ENCODE measurements at places on chromosomes 2 and 18. TPM values are rescaled to one million over a fixed set of nuclear protein-coding genes. Genes with fewer than 3 reads are reported as not detected.

DNA sequence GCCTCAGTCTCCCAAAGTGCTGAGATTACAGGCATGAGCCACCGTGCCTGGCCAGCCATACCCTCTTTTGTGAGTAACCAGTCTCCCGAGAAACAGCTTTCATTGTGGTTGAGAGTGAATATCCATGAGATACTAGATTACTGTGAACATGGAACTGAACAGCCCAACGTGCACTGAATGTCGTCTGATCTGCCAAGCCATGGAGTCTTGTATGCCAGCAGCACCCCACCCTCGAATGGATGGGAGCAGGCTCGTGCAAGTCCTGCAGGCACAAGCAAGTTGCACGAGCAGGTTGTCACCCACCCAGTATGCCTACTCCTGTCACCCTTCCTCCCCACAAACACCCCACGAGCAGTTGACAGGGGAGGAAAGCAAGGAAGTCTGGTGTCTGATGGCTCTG is 36.5 kb upstream of the TFCP2L1 start:
- no peak for DNase-seq

GRCh38 chr2:189134485-189134884 is 45.1 kb downstream of the COL5A2 start:
- no peak for DNase-seq

The EPG5 gene
- total RNA-seq, result 28.9 TPM

The FAM110C gene
- 3.8 TPM for total RNA-seq

DNA sequence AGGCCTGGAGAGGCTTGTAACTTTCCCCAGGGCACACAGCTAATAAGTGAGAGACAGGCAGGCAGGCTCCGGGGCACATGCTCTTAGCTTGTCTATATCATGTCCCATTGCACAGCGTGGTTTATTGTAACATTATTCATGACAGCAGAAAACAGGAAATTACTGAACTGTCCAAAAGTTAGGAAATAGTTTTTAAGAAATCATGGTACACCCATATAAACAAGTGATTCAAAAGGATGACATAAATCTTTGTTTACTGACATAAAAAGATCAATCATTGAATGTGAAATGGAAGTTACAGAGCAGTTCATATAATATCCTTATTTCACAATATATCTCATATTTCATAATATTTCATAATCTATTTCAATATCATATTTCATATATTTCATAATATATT is 34.3 kb upstream of the TXNDC2 start:
- DNase-seq, result no peak

DNA sequence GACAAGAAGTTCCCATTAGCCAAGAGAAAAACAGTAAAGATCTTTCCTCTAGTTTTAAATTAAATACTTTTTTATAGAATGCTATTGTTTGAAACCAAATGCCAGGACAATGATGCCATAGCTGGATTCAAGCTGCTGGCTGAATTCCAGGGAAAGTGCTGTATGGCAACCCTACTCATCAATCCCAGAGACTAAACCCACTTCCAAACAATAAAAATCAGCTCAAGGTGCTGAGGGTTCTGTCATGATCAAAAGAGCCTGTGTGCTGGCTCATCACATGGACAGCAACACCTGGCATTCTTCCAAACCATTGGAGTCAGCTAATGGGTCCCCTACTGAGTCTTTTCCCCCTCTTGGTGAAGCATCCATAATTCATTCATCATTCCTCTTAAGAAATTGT is 53.7 kb upstream of the PARD3B start:
- DNase-seq, result no peak

DNA sequence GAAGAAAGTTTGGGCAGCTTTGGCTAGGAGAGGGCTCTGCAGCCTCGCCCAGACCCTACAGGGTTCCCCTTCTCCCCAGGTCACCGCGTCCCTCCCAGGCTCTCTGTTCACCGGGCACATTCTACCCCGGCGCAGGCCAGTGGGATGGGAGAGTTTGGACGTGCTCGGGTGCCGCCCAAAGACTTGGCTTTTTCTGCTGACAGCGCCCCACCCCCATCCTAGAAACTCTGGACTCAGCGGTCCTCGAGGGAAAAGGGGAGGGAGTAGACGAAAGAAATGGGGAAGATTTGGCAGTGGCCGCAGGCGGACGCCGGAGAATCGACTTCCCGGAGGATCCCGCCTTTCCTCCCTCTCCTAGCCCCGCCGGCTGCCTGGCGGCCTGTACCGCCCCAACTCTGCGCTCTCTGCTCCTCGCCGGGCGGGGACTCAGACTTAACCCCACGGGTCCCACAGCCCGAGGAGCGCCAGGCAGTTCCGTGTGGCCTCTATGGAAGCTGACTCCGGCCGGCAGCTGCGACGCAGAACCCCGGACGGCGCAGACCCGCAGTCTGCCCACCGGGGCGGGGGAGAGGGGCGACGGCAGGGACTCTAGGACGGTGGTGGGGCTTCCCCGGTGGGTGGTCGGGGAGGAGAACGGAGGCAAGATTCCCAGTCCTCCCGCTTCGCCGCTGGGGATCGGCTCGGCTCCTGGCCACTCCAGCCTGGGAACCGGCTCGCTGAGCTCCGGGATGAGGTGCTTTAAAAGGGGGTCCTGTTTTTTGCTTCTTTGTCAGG is 863 bp upstream of the SIX2 start:
- peak; percentile 71 for DNase-seq

DNA sequence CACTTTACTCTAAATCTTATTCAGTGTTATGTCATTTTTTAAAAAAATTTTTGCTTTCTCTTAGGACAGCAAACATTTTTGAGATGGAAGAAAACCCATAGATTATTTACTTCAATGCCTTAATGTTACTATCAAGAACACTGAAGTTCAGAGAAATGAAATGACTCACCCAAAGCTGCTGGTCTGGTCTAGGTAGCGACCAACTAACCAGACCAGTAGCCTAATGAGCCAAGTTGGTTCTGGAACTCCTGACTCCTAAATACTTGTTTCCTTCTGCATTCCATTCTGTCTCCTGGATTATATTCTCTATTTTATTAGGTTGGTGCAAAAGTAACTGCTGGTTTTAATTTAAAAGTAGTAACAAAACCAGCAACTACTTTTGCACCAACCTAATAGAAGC is 35.4 kb downstream of the SLC8A1 start:
- no peak for DNase-seq

DNA sequence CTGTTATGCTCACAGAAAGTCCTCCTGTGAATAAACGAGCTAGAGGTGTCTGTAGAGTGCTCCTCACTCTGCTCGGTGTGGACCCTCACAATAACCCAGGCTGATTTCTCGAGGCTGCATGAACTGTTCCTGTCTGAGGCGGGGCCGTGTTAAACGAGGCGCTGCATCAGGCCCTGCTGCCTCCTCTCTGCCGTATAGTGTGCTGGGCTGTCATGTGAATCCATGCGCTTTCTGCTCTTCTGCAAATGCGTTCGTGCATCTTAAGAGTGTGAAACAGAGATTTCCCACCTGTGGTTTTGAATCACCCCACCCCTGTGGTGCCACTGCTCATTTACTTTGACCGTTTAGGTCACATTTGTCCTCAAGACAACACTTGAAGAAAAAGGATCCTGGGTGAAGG is 26.2 kb downstream of the TRAF3IP1 start:
- DNase-seq, result no peak

The NDUFV2 gene
- total RNA-seq, result 157 TPM

DNA sequence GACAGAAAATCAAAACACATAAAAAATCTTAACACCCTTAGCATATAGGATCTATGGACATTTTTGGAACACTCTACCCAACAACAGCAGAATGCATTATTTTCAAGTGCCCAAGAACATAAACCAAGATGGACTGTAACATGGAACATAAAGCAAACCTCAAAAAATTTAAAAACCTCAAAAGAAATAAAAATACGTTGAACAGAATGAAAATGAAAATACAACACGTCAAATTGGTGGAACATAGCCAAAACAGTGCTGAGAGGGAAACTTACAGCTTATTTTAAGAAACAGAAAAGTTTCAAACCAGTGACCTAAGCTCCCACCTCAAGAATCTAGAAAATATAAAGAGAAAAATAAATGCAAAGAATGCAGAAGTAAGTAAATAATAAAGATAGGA is 58.3 kb upstream of the BCL2L11 start:
- no peak for DNase-seq

GRCh38 chr2:212282671-212283261 is 255.8 kb downstream of the ERBB4 start:
- peak; percentile 60 for DNase-seq

GRCh38 chr2:127382831-127383230 is 4.9 kb downstream of the MAP3K2 start:
- no peak for DNase-seq
